ENCODE measurements at places on chromosomes 3 and 15.

GRCh38 chr15:82135638-82136037, 89.8 kb upstream of the MEX3B start:
- DNase-seq, result no peak

GRCh38 chr15:43266834-43267233, at the start of gene TGM5:
TGM5 (minus strand) TSS chr15:43266928; CDS start chr15:43266849, 79 bp downstream.
- no peak for DNase-seq

DNA sequence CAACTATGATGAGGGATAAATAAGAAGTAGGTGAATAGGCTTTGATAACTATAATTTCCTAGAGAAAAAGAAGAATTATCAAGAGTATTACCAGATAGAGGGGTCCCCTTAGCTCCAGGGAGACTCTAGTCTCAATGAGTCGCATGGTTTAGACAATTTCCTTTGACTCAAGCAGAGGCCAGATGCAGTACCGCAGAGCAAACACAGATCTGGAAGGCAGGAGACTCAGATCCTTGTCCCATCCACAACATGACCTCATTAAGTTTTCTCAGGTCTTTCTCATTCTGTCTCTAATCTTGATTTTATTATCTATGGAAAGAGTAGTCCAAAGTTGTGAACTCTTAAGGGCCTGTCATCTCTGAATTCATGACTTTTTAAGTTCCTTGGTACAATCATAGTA, 987.9 kb downstream of the NTRK3 start:
- no peak for DNase-seq

- DNase-seq, result no peak
Observed at GRCh38 chr3:1439395-1439794, 346.6 kb downstream of the CNTN6 start.

DNA sequence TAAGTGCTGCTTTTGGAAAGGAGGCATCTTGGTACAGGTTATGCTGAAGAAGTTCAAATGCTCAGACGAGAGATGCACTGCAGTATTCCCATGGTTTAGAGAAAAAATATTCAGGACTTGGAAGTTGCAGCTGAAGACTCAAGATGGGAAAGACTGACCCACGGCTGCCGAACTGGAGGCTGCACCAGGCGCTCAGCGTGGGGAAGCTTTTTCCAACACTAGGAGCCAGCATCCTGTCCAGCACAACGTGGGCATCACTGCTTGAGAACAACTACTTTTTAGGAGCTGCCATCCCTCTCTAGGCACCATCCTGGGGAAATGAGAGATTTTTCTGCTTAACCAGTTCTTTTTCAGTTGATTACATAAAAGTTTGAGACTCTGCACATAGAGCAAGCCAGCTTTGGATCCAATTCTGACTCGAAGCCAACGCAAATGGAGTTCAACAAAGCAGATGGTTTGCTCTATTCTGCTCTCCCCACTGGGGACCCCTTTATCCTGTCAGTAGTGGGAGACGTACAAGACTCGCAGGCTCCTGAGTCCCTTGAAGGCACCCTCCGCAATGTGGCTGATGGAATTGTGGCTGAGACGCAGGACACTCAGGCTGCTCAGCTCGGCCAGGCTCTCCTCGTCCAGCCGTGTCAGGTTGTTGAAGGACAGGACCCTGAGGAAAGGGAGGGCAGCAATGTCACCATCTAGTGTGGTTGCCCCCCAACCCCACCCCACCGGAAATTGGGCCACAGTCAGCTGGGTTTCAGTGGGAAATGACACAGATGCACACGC, 93.8 kb downstream of the LRIG1 start:
- no peak for DNase-seq

DNA sequence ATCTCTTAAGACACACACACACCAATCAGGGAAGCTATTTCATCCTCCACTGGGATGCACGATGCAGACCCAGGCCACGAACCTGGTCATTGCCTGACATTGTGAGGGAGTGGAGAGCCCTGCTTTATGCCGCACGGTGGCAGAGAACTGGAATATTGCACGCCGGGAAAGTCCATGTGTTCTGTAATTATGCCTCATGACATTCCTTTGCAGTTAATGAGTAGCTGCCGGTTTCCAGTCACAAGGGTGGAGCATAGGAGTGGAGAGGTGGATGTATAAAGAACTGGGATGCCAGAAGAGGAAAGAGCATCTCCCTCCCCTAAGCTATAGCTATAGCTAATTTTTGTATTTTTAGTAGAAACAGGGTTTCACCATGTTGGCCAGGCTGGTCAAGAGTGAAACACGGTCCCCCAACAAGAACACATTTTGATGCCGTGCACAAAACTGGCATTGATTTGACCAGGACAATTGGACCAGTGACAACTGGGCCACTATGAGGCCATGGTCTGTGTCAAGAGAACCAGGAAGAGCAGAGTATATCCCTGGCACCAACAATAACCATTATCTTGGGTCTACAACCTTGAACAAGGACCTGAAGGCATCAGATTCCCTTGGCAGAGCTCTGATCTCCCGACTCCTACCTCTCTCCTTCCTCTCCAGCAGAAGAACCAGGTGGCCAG, 51.4 kb downstream of the SH3BP5 start:
- DNase-seq, result no peak

GRCh38 chr3:41125258-41125657, 74.0 kb upstream of the CTNNB1 start:
- DNase-seq, result no peak

GRCh38 chr3:72523429-72524151, 324.7 kb downstream of the SHQ1 start:
- DNase-seq, result no peak

DNA sequence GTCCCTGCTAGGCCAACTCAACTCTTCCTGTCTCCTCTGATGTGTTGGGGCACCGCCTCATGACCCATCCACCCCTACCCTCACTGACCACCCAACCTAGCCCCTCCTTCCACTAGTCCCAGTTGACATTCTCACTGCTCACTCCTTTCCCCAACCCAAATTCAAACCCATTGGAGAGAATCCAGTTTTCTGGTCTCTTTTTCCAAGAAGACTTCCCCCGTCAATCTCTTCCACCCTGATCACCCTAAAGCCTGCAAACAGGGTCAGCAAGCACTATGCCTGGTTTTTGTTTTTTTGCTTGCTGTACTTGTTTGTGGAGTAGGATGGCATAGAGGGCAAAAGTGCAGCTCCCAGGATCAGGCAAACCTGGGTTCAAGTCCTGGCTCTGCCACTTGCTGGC, 176.6 kb upstream of the PPP2R3A start:
- DNase-seq, result no peak

DNA sequence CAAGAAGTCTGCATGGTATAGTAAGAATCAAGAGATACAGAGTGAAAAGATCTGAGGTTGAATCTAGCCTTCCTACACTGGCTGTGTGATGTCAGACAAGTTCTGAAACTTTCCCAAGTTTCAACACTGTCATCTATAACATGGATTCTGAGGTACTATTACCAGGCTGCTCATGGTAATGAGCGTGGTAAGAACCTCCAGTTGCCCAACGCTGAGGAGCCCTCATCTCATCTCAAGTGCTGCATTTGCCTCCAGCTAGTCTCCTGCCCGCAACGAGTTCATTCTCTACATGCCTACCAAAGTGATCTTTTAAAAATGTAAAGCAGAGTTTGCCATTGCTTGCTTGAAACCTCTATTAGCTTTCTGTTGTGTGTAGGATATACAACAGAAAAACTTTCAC, 168.1 kb downstream of the NEK11 start:
- DNase-seq, result no peak

GRCh38 chr3:16654976-16655375, 49.8 kb upstream of the DAZL start:
- DNase-seq, result no peak

DNA sequence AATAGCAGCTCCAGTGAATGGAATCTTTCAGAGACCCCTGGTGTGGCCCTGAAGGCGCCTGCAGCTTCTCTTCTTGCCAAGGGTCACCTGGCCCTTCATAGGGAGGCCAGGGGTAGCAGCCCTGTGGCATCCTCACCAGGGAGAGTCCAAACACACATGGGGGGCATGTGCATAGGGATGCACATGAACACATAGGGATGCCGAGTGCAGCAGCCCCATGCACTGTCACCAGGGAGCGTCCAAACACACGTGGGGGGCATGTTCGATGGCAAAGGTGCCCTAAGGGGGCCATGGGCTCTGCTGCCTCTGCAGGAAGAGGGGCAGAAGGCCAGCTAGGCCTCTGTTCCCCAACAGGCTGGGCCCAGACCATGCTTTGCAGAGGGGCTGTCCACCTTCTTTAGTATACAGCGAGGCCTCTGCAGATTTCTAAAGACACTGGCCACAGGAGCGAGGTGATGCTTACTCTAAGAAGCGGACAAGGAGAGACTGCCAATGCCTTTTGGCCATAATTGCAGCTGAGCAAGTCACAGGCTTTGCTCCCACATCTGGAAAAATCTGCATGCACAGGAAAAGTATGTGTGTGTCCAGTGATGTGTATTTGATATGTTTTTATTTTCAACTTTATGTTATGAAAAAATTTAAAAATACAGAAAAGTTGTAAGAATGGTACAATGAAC, 21.0 kb downstream of the ANAPC13 start:
- DNase-seq, result no peak

GRCh38 chr3:81955878-81956277, 194.4 kb upstream of the GBE1 start:
- DNase-seq, result no peak

GRCh38 chr3:126939338-126939718, 43.6 kb upstream of the PLXNA1 start:
- DNase-seq, result no peak

DNA sequence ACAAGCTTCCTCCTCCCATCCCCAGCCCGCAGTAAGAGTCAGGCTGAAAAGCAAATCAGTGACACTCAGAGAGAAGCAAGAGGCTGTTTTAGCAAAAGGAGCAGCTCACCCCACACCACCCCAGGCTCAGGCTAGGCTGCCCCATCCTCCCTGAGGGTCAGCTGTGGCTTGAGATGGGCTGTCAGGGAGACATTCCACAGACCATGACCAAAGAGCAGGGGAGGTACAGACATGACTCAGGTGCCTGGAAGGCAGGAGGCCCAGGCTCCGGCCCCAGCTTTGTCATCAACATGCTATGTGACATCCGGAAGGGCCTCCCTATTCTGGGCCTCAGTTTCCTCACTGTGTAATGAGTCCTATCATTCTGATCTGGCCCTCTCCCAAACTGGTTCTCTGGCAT, 24.7 kb downstream of the HCN4 start:
- DNase-seq, result no peak

DNA sequence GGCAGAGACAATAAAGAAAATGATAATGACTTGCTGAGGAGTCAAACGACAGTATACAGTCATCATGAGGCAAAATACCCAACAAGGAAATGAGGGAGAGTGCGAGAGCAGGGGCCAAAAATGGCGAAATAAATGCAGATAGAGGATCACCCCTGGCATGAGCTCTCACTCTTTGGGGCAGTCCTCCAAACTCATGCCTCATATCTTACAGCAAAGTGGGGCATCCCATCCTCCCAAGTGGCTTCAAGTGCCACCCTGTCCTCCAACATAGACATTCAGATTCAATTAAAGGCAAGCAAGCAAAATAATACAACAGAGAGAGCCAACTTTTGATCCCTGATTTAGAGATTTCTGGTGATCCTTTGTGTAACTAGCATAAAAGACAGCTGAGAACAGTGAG, 278.4 kb downstream of the GBE1 start:
- DNase-seq, result no peak

- no peak for DNase-seq
Observed at GRCh38 chr3:186651678-186652215, 11.5 kb downstream of the FETUB start.

GRCh38 chr3:171542976-171543375, 82.8 kb upstream of the TNIK start:
- no peak for DNase-seq

GRCh38 chr15:71639471-71639870, 170.9 kb upstream of the NR2E3 start:
- DNase-seq, result no peak

DNA sequence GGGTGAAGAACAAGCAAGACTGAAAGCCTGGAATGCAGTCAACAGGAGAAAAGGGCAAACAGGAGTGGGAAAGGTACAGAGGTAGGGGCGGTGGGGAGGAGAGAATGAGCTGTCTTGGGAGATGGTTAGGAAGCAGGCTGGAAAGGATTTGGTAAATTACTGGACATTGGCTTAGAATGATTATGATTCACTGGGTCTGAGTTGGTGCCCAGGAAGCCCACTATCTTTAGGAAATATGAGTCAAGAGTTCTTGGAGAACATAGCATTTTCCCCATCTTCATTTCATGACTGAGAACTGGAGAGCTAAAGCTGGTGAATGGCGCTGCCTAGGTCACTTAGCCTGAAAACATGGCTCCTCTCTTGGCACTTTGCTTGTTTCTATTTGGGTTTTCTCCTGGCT, 74.7 kb upstream of the C3orf80 start:
- DNase-seq, result no peak

DNA sequence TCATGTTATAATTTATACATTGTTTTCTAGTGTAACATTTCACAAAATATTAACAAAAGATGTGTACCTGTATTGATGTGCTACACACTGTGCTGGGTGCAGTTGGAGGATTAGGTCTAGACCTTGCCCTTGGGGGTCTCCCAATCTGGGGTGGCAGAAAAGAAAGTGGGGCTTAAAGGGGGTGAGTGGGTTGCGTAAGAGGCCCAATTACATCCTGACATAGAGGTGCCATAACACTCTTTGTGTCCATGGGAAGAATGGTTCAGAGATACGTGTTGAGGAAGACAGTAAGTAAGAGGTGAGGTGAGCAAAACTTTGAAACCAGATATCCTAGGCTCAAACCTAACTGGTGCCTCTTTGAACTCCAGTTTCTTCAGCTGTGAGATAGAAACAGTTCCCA, 31.0 kb downstream of the DLEC1 start:
- no peak for DNase-seq
